ENCODE measurements at places on chromosomes 11 and 22. TPM values are rescaled to one million over a fixed set of nuclear protein-coding genes. Genes with fewer than 3 reads are reported as not detected.

KCNQ1 gene
- 0.45 TPM for polyA plus RNA-seq

FOLH1 gene
- polyA plus RNA-seq = 0.32 TPM

- no peak for DNase-seq
Observed at GRCh38 chr11:27600656-27601055, 94.1 kb upstream of the LIN7C start.

DNA sequence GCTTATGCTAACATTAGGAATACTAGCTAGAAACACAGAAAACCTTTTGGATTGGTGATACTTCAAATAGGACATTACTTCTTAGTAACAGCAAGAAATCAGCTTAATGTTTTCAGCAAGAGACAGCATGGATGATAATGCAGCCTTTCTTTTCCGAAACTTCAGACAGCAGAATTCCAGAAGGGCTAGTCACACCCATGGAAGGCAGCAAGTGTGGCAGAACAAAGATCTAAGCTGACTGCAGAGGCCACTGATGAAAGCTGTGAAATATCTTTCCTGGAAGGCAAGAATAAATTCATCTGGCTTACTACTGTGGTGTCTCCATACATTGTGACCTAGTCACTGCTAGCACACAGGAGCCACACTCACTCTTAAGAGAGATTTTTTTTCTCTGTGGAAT, 100.3 kb downstream of the CCDC83 start:
- DNase-seq = no peak

Measured in GM23338 (cell line).